ENCODE measurements at places on chromosomes 13 and 19.

GRCh38 chr19:16590876-16591802 is 18.9 kb upstream of the SLC35E1 start:
- DNase-seq, result no peak

- no peak for DNase-seq
Observed at GRCh38 chr19:27962264-27962663, 1250.7 kb downstream of the UQCRFS1 start.

GRCh38 chr19:37698216-37698615 is 21.3 kb downstream of the ZNF607 start:
- DNase-seq, result no peak

DNA sequence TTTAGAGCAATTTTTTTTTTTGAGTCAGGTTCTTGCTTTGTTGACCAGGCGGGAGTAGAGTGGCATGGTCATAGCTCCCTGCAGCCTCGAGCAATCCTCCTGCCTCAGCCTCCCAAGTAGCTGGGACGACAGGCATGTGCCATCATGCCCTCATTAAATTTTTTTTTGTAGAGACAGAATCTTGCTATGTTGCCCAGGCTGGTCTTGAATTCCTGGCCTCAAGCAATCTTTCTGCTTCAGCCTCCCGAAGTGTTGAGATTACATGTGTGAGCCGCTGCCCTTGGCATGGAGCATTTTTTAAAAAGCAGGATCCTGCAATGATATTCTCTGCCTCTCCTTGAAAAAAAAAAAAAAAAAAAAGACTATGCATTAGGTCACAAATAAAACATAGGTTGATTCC is 5.9 kb downstream of the GPR32 start:
- no peak for DNase-seq

GRCh38 chr19:55678121-55678671 is 3.2 kb downstream of the EPN1 start:
- DNase-seq, result peak; percentile 32

- peak; percentile 65 for DNase-seq
Observed at GRCh38 chr19:41299755-41300089, 10.2 kb upstream of the CCDC97 start.

DNA sequence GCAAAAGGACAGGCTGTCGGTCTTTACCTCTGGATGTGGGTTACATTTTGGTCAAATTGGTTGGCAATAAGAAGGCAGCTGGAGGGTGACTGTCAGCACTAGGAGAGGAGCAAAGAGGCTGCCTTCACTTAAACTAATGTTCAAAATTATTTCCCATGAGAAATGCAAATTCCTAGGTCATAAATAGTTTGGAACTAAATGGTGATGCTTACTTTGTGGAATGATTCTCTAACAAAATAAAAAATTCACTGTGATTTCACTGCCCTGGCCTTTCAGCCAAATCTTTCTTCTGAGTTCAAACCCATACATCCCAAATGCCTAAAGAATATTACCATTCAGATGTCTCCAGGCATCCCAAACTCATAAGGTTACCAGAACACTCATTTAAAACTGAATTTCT is 25.0 kb upstream of the OXGR1 start:
- no peak for DNase-seq

GRCh38 chr13:98996046-98996445 is 18.2 kb upstream of the DOCK9 start:
- DNase-seq, result no peak

DNA sequence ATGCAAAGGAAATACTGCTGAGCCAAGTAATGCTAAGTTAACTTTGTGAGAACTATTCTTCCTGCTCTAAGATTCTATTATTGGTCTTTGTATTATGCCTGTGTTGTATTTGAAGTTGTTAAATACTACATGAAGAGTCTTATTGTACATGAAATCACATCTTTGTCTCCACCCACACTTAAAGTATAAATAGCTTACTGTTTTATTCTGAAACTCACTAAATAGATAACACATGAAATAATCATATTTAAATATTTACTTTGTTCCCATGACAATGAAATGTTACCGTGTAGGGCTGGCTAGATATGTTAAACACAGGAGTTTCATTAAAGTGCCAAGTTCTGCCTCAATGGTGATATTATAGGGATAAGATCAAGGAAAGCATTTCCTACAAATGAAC is 562.1 kb upstream of the ATXN8OS start:
- DNase-seq, result no peak

DNA sequence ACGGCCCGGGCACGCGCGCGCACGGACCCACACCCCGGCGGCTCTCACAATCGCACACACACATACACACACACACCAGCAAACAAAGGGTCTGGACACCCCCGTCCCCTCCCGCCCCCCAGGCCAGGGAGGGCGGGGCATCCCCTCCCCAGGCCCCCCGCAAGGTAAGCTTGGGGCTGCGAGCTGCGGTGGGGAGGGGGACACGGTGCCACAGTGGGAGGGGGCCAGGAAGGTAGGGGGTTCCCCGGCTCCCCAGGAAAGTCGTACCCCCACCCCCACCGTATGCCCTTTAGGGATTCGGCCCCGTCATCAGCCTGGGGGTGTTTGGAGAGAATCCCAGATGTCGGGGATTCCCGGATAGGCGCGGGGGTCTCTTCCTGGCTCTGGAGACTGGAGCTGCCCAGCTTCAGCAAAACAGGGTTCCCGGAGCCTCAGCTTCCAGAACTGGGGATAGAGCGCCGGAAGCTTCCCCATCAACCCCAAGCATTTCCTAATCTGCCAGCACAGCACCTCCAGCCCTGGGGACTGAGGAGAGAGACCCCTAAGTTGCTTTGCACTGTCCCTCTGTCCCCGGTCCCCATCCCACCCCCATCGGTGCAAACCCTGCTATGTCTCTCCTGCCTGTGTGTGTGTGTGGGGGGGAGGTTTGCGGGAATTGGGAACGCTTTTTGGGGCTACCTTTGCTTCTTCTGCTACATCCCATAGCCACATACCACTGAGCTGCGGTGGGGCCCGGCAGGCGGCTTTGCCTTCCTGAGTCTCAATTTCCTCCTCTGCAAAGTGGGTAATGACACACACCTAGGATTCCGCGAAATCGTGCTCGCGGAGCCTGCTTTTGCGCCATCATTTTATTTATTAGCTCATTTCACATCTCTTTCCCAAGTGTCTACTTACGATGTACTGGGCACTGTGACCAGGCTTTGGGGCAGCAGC is 1.8 kb upstream of the CDC37 start:
- DNase-seq, result peak; percentile 68

- DNase-seq, result no peak
Observed at GRCh38 chr13:36917311-36917710, 2.7 kb downstream of the SMAD9 start.

DNA sequence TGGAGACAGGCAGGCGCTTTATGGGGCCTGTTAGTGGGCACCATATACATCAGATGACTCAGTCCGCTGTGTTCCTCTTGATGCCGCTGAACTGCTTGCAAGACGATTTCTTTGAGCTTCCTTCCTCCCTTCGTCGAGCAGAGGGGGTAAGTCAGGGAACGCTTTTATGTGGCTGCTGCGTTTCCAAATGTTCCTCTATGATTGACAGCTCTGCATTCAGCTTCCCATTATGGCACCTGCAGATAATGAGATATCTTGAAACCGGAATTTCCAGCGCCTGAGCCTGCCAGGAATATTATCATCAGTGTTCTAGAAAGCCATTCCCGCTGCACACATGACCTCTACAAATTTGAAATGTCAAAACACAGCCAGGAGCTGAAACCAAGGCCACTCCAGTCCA is 257.0 kb downstream of the TSHZ3 start:
- no peak for DNase-seq

DNA sequence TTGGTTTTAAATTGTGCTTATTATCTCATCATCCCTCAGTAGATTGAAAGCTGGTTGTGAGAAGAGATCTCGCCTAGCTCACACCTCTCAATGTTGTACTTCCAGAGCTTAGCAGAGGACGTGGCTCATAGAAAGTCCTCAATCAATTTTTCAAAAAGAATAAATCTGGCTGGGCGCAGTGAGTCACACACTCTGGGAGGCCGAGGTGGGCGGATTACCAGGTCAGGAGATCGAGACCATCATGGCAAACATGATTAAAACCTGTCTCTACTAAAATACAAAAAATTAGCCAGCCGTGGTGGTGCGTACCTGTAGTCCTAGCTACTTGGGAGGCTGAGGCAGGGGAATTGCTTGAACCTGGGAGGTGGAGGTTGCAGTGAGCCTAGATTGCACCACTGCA is 4.7 kb upstream of the ASF1B start:
- DNase-seq, result no peak

GRCh38 chr13:50127726-50128291 is 112.6 kb downstream of the KCNRG start:
- DNase-seq, result no peak

GRCh38 chr19:29303069-29303718 is 90.2 kb upstream of the UQCRFS1 start:
- DNase-seq, result no peak

DNA sequence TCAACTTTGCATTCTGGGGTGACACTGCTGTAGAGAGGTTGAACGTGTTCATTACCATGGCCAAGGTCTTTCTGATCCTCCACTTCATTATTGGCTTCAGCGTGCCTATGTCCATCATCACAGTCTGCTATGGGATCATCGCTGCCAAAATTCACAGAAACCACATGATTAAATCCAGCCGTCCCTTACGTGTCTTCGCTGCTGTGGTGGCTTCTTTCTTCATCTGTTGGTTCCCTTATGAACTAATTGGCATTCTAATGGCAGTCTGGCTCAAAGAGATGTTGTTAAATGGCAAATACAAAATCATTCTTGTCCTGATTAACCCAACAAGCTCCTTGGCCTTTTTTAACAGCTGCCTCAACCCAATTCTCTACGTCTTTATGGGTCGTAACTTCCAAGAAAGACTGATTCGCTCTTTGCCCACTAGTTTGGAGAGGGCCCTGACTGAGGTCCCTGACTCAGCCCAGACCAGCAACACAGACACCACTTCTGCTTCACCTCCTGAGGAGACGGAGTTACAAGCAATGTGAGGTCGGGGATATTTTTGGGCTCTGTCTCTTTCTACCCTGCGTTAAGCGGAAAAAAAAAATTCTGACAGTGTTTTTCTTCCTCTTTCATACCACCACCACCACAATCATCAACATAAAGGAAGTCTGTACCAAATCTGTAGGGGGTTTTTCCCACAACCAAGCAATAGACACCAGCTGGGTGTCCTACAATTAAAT is 29.5 kb downstream of the FPR3 start:
- DNase-seq, result peak; percentile 23

DNA sequence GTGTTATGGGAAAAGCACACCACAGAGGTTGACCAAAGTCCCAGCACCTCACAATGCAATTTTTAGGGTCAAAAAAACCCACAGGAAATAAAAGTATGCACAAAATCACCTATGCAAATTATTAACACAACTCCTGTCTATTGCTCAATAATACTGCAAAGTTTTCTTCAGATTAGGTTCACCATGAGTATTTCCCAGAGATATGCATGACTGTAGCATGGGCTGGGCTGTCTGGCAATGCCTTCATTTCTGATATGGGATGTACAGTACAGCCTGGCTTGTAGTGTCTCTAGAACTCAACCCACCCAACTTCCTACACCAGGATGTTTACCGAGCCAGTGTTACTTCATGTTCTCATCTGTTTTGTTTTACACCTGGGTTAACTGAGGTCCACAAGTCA is 698.7 kb upstream of the ARGLU1 start:
- no peak for DNase-seq

- DNase-seq, result no peak
Observed at GRCh38 chr19:54196536-54196935, 4.1 kb upstream of the RPS9 start.

DNA sequence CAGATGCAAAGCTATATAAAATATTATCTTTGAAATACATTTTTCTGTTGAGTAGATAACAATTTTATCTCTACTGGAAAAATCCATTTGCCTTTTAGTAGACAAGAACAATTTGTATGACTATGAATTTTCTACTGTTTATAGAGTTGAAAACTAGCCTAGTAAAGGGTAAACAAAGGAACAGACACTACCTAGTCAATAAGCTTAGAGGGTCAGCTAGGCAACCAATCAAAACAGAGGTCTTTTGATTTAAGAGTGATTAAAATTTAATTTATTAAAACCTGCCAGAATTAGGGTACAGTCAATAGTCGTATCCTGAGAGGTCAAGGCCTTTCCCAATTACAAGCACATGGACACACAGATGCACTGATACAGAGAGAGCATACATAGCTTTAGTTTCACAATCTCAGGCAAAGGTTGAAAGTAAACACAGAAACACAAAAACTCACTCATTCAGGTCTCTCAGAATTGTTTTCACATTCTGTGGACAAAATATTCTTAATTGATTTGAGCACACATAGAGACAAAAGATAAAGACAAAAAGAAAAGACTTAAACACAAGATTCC is 24.5 kb upstream of the GPC6 start:
- DNase-seq, result no peak

- no peak for DNase-seq
Observed at GRCh38 chr19:47896773-47897172, 10.7 kb upstream of the SULT2A1 start.

Measured in CD4-positive, alpha-beta T cell treated with Interleukin-10 for 1 hour (primary cell).